ENCODE measurements at places on chromosomes 13 and 19. TPM values are rescaled to one million over a fixed set of nuclear protein-coding genes. Genes with fewer than 3 reads are reported as not detected.

NXNL1 gene
- not detected for polyA plus RNA-seq

RFC3 gene
- 5.2 TPM for polyA plus RNA-seq

PIAS4 gene
- 10.3 TPM for polyA plus RNA-seq

DAND5 gene
- not detected for polyA plus RNA-seq

CDC42EP5 gene
- not detected for polyA plus RNA-seq

POU2F2 gene
- 125 TPM for polyA plus RNA-seq

C19orf67 gene
- polyA plus RNA-seq = not detected

LRRC8E gene
- polyA plus RNA-seq = not detected

PLVAP gene
- polyA plus RNA-seq = 0.06 TPM

MUC16 gene
- 0.91 TPM for polyA plus RNA-seq

SBK3 gene
- polyA plus RNA-seq = not detected

TEKTIP1 gene
- polyA plus RNA-seq = 6.3 TPM

UBE2S gene
- 72.7 TPM for polyA plus RNA-seq

SLC35E1 gene
- 23.4 TPM for polyA plus RNA-seq

CD37 gene
- polyA plus RNA-seq = 2,188 TPM

ADGRE2 gene
- polyA plus RNA-seq = 0.52 TPM

KLK5 gene
- not detected for polyA plus RNA-seq

PNMA8A gene
- 0.26 TPM for polyA plus RNA-seq

TMPRSS9 gene
- polyA plus RNA-seq = not detected

IGFL1 gene
- 0.15 TPM for polyA plus RNA-seq

ZSCAN4 gene
- polyA plus RNA-seq = not detected

SHANK1 gene
- not detected for polyA plus RNA-seq

ZC3H13 gene
- polyA plus RNA-seq = 4.8 TPM

KLK3 gene
- polyA plus RNA-seq = not detected

GAMT gene
- 11.4 TPM for polyA plus RNA-seq

DCLK1 gene
- not detected for polyA plus RNA-seq

SLC25A41 gene
- polyA plus RNA-seq = 0.48 TPM

EDNRB gene
- not detected for polyA plus RNA-seq

TNNT1 gene
- not detected for polyA plus RNA-seq

MCF2L gene
- 3.7 TPM for polyA plus RNA-seq

TUBB4A gene
- polyA plus RNA-seq = 3.9 TPM

SIGLEC5 gene
- polyA plus RNA-seq = 0.12 TPM

MCEMP1 gene
- 1.6 TPM for polyA plus RNA-seq

ZNF625 gene
- polyA plus RNA-seq = 0.69 TPM

SYNGR4 gene
- polyA plus RNA-seq = not detected

C2CD4C gene
- not detected for polyA plus RNA-seq

UNC13A gene
- not detected for polyA plus RNA-seq

TEX26 gene
- not detected for polyA plus RNA-seq

ZNF607 gene
- polyA plus RNA-seq = 3.5 TPM

ZNF583 gene
- 1.4 TPM for polyA plus RNA-seq

ETV2 gene
- polyA plus RNA-seq = 0.20 TPM

PEG3 gene
- polyA plus RNA-seq = not detected

DMAC2 gene
- 32.7 TPM for polyA plus RNA-seq

COX7A1 gene
- not detected for polyA plus RNA-seq

STARD13 gene
- polyA plus RNA-seq = 0.03 TPM

KHSRP gene
- polyA plus RNA-seq = 82.8 TPM

BST2 gene
- polyA plus RNA-seq = 64.5 TPM

ZNF682 gene
- 2.0 TPM for polyA plus RNA-seq
